ENCODE measurements at places on chromosomes 16 and 17.
A peak's percentile ranks its signal among the peaks of the same experiment; 100 is the strongest.

DNA sequence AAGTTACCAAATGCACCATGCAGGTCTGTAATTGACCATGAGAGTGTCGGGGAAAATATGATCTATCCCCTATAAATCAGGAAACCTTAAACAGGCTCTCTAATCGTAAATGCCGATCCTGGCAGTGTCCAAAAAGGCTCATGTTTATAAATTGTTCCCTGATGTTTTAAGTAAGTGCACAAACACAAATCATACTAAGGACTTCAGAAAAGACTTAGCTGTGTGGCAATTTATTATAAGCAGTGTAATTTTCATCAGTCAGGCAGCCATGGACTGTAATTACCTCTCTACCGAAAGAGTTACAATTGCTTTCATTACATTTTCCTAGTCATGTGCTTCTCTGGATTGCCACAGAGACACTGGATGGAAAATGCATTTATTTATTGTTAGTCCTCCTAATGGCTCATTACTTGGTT, 73.4 kb upstream of the COX10 start:
- peak; percentile 27 for DNase-seq

GRCh38 chr16:49658531-49658930, 197.4 kb downstream of the ZNF423 start:
- DNase-seq, result no peak

DNA sequence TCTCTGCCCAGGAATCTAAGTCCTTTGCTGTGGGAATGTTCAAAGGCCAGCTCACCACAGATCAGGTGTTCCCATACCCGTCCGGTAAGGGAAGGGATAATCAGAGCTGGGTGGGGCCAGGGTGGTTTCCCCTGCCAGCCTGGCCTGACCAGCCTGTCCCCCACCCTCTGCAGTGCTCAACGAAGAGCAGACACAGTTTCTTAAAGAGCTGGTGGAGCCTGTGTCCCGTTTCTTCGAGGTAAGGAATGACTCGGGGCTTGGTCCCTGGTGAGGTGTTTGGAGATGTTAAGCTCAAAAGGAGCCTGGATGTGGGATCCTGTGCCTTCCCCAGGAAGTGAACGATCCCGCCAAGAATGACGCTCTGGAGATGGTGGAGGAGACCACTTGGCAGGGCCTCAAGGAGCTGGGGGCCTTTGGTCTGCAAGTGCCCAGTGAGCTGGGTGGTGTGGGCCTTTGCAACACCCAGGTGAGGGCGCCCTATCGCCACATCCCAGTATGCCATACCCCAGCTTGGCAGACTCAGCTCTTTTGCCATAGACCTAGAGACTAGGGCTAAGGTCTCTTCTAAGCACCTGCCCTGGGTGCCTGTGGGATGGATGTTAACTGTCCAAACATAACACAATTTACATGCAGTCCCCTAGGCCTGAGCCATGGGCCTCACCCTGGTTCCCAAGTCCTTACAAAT, 997 bp downstream of the ACADVL start:
- peak; percentile 47 for DNase-seq

- no peak for DNase-seq
These were observed 40.2 kb downstream of the TSC2 start for GRCh38 chr16:2087748-2088631.

- no peak for DNase-seq
These were observed 31.6 kb upstream of the CDH15 start for GRCh38 chr16:89139907-89140361.

- no peak for DNase-seq
These were observed 364.4 kb downstream of the C16orf95 start for GRCh38 chr16:86952769-86953168.

DNA sequence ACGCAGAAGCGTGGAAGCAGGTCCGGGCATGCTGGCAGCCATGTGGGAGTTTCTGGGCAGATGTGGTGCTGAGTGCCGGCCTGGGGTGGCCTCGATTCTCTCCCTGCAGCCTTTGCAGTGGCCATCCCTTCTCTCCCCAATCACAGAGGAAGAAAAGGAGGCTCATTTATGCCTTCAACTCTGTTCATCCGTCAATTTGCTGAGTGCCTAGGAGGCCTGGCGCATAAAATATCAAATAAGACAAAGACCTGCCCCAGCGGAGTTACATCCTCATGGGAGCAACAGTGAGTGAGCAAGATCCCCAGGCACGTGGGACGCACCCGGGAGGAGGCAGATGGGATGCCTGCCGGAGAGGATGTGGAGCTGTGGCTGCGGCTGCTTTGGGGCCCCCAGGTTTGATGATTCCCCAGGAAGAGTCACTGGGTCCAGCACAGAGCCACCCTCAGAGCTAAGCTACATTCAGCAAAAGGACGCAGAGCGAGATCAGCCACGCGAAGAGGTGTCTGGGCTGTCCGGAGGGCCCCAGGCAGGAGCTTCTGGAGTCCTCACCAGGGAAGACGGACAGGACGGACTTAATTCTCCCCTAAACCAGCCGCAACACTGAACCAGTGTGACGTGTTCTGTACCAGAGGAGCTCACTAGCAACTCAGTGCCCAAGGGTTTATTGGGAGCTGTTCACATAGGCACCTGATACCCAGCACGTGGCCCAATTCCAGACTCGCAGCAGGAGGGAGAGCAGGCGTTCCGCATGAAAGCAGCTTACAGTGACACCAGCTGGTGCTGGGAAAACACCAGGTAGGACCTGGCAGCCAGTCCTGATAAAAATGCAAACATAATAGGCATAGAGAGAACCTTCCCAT, 11.3 kb downstream of the CA5A start:
- DNase-seq, result no peak

- peak; percentile 50 for DNase-seq
These were observed 97.1 kb downstream of the CDH11 start for GRCh38 chr16:65024767-65025178.

DNA sequence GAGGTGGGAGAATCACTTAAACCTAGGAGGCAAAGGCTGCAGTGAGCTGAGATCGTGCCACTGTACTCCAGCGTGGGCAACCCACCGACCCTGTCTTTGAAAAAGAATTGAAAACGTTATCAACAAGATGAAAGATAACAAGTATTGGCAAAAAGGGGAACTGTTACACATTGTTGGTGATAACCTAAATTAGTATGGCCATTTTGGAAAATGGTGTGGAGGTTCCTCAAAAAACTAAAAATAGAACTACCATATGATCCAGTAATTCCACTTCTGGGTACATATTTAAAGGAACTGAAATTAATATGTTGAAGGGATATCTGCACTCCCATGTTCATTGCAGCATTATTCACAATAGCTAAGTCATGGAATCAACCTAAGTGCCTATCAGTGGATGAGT, 61.0 kb downstream of the ABHD15 start:
- no peak for DNase-seq

GRCh38 chr17:50381260-50381815, 8.3 kb downstream of the EME1 start:
- DNase-seq, result no peak

GRCh38 chr16:17768257-17768656, 297.5 kb upstream of the XYLT1 start:
- peak; percentile 73 for DNase-seq

GRCh38 chr16:67014634-67015312, 14.2 kb upstream of the CBFB start:
- DNase-seq, result no peak

GRCh38 chr16:84321932-84322331, 27.3 kb downstream of the WFDC1 start:
- DNase-seq, result no peak

- DNase-seq, result peak; percentile 67
These were observed 18.2 kb downstream of the COTL1 start for GRCh38 chr16:84599521-84600202.

GRCh38 chr17:17022456-17022855, 19.8 kb upstream of the MPRIP start:
- DNase-seq, result no peak

DNA sequence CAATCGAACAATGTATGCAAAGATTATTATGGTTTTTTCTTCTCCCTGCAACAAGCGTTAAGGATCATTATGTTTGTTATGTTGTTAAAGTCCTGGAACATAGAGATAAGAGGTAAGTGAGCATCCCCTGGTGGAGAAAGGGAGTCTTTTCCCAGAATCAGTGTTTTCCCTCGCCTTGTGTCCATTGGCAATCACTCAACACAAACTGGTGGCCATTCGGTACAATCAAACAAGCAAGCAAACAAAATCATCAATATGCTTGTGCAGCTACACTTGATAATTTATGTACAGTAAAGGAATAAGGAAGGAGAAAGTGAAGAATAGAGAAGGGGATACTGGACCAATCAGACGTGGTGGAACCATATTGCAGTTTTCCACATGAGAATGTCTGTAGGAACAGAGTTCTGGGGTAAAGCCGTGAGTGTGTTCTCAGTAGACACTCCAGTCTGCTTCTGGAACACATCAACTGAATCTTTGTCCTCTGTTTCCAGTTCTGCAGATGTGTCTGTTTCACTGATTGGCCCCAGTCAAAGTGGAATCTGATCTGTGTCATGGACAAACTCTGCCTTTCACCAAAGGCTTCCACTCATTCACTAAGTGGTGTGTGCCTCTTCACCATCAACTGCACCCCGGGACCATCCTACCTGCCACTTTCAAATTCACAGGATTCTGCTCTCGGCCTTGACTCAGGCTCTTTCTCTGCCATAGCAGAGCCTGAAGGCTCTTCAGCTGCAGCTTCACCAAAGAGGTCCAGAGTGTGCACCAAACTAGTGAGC, 169.5 kb downstream of the AHSP start:
- DNase-seq, result peak; percentile 75

GRCh38 chr16:49275050-49275730, 6.4 kb downstream of the CBLN1 start:
- no peak for DNase-seq

GRCh38 chr16:24635900-24636610, 93.4 kb upstream of the TNRC6A start:
- peak; percentile 94 for DNase-seq

- no peak for DNase-seq
These were observed 232.2 kb upstream of the HS3ST3A1 start for GRCh38 chr17:13833921-13834320.

- peak; percentile 97 for DNase-seq
These were observed at the start of gene RUNDC1 for GRCh38 chr17:42980274-42980765. Gene RUNDC1 (plus strand): TSS chr17:42980565. CDS start chr17:42980577, 12 bp downstream.

- DNase-seq, result no peak
These were observed 148.0 kb downstream of the CCT6B start for GRCh38 chr17:34813290-34813689.

GRCh38 chr17:37107406-37108083, 158.8 kb downstream of the AATF start:
- peak; percentile 6 for DNase-seq

DNA sequence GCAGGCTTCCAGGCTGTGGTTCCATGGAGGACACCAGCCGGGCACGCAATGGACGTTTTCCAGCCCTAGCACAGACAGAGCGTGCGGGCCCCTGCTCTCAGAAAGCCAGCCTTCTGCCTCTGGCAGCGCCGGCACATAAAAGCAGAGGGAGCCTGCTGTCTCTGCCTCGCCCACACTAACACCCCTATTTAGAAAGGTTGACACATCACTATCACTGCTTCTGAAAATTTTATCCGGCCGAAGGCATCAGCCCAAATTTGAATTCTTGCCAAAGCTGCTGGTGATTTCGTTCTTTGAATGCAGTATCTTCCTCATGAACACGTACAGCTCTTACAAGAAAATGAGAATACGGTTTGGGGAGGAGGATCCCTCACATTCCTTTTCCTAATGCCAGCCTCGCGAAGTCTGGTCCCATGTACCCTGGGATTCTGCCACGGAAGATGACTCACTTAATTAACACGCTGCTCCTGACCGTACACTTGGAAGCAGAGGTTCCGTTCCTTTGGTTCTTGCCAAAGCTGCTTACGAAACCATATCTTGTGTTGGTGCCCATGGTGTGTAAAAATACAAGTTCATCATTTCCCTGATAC, 1.3 kb upstream of the RAB11FIP3 start:
- DNase-seq, result peak; percentile 97

DNA sequence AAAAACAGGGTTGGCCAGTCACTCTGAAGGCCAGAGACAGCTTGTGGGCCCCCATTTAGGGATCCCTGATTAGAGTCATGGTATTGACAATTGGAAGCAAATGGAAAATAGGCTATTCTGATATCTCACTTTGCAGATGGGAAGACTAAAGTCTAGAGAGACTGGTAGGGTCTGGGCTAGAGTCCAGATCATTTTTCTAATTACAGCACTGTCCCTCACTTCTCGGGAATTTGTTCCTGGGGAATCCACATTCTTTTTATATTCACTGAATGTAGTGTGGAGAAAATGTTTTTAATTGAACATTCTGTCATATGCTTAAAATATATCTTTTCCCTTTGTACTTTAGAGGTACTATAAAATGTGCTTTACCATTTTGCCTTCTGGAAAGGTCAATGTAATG, 1.1 kb downstream of the KATNIP start:
- DNase-seq, result no peak

GRCh38 chr16:3458852-3459361, 15.4 kb downstream of the NAA60 start:
- peak; percentile 28 for DNase-seq

DNA sequence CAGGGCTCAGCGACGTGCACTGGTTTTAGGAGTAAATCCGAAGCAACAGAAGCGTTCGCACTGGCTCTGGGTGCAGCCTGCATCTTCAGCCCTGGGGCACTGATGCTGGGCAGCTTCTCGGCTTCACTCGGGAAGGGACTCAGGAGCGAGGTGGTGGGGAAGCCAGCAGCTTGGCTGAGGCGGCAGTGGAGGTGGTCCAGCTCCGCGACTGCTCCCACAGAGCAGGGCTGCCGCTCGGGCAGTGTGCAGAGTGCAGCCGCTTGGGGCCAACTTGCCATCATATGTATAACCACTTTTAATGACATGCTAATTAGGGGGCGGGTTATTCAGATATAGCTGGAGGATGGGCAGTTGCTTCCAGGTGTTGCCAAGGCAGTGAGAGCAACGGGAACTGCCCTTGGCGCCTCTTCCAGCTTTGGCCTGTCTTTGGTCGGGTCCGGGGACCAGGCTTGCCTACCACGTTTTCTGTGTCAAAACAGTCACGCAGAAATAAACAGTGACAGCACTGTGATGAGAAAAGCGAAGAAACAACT, 26.7 kb downstream of the METRNL start:
- DNase-seq, result no peak

- peak; percentile 83 for DNase-seq
These were observed at the start of gene NT5M for GRCh38 chr17:17303010-17303846. Gene NT5M (plus strand): TSS chr17:17303373. CDS start chr17:17303551, 178 bp downstream.

- no peak for DNase-seq
These were observed 28.8 kb downstream of the CCL4 start for GRCh38 chr17:36132421-36132831.
